ENCODE measurements at places on chromosomes 12 and 14.

GRCh38 chr12:62783881-62784280 is 151.1 kb downstream of the PPM1H start:
- no peak for DNase-seq

GRCh38 chr12:50732591-50732990 is 31.3 kb upstream of the ATF1 start:
- peak; percentile 48 for DNase-seq

DNA sequence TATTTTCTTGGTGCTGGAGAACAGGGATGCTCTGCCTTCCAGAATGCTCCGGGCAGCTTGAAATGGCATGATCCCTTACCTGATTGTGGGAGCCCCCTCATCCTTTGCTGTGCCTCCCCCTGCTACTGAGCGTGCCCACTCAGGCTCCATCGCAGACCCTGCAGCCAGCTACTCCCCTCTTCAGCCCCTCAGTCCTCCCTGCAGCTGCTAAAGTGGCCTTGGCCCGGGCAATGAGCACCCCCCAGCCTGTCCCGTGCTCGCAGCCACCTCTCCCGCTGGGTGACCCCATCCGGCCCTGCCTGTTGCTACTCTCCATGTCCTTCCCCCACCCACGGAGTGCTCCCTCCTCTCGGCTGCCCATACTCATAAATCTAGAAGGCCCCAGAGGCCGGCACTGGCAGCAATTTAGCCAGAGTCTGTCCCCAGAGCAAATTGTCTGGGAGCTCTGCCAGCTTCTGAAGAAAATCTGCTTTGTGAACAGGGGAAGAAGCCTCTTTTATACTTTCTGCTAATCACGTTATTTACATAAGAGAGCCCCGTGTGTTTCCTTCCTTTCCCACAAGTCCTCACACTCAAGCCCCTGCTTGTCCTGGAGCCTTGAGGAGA is 143.7 kb upstream of the FRMD6 start:
- DNase-seq: peak; percentile 74

DNA sequence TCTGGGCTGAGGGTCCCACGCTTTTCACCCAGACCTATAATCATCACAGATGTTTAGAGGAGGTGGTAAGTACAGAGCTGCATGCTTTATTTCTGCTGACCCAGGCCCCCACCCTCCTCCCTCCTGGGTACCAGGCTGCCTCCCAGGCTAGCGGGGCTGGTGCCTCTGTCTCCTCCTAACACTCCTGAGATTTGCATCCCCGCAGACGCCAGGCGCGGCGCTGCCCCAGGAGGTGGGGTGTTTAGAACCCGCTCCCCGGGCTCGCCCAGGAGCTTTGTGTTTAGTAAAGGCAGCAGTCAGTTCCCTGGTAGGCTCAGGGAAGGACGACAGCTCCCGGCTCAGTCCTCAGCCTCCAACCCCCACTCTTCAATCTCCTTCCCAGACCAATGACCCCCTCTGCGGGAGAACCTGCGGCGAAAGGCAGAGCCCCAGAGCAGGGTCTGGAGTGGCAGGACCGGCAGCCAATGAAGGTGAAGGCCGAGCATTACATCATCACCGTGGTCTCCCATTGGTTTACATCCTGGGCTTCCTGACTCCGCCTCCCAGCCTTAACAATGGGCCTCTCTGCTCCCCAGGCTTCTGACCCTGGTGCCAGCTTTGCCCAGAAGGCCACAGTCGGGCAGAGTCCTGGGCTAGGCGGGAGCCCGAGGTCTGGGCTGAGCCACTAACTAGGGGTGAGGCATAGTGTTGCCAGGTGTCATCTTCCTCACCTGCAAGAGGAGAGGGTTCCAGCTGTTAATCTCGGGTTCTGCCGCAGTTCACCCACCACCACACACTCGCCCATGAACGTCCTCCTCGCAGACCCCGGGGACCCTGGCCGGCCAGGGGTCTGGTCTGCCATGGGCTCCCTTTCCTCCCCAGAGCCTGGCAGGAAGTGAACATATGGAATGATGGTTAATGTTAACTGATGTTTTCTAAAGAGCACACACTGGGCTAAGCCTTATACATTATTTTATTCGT is 57.5 kb downstream of the CALM1 start:
- peak; percentile 99 for DNase-seq

DNA sequence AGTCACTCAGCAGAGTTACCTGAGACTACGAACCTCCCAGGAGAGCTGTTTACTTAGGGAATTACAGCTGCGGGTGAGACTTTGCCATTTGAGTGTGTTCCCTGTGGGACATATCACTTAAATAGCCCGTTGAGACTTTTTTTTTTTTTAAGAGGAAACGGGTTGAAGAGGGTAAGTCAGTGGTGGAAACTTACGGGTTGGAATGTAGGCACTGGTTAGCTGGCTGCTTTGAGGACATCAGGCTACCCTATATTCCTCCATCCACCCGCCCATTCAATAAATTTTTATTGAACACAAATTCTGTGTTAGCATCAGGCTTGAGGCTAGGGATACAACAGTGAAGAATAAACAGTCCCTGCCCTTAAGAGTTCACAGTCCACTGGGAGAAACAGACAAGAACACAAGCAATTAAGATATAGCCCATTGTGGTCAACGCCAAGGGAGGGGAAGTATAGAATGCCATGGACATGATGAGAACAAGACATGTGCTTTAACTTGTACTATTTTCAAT is 88.1 kb upstream of the CPSF6 start:
- DNase-seq: no peak

GRCh38 chr12:88951860-88952561 is 371.7 kb upstream of the KITLG start:
- no peak for DNase-seq

DNA sequence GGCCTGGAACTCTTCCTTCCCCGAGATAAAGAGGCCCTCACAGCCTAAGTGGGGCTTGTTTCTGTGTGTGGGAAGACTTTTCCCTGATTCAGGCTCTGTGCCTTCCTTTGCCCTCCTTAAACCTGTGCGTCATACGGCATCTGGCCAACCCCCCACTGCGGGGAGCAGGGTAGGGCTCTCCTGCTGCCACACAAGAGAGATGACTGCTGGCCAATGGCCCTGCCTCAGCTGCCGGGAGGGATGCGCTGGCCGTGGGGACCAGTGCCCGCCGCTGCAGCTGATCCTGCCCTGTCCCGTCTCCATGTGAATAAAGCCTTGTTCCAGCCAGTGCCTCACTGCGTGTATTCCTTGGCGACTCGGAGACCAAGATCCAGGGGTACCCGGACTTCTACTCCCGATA is 42.5 kb upstream of the BEGAIN start:
- peak; percentile 85 for DNase-seq

- DNase-seq: no peak
These were observed 61.0 kb upstream of the BTG1 start for GRCh38 chr12:92206596-92206995.

GRCh38 chr14:61456720-61457119 is 135.3 kb downstream of the PRKCH start:
- peak; percentile 88 for DNase-seq

- DNase-seq: no peak
These were observed 28.5 kb upstream of the MAGOHB start for GRCh38 chr12:10641735-10642500.

GRCh38 chr14:101460986-101461750 is 100.1 kb upstream of the DIO3 start:
- no peak for DNase-seq

GRCh38 chr12:232731-233614 is 19.0 kb upstream of the SLC6A12 start:
- no peak for DNase-seq
